CD4-positive, alpha-beta T cell (primary cell): ENCODE measurements at places on chromosomes 11 and 22. TPM values are rescaled to one million over a fixed set of nuclear protein-coding genes. Genes with fewer than 3 reads are reported as not detected.

- no peaks in the 10 kb centered on the region for H3K27me3 ChIP-seq
- no peak overlapping the region for H3K4me3 ChIP-seq
- no peak for DNase-seq
- no peak overlapping the region for H3K27ac ChIP-seq
- peaks cover 47% of the 10 kb centered on the region for H3K4me1 ChIP-seq
Observed at GRCh38 chr11:689625-690024, 5.4 kb downstream of the DEAF1 start.

- H3K36me3 ChIP-seq: peaks cover 25% of the 10 kb centered on the region
- peak overlapping the region; percentile 75 for H3K27ac ChIP-seq
- no peaks in the 10 kb centered on the region for H3K27me3 ChIP-seq
- peaks cover 56% of the 10 kb centered on the region for H3K4me1 ChIP-seq
- no peak for DNase-seq
Observed at GRCh38 chr11:66345316-66345649, 379 bp upstream of the BRMS1 start.

DNA sequence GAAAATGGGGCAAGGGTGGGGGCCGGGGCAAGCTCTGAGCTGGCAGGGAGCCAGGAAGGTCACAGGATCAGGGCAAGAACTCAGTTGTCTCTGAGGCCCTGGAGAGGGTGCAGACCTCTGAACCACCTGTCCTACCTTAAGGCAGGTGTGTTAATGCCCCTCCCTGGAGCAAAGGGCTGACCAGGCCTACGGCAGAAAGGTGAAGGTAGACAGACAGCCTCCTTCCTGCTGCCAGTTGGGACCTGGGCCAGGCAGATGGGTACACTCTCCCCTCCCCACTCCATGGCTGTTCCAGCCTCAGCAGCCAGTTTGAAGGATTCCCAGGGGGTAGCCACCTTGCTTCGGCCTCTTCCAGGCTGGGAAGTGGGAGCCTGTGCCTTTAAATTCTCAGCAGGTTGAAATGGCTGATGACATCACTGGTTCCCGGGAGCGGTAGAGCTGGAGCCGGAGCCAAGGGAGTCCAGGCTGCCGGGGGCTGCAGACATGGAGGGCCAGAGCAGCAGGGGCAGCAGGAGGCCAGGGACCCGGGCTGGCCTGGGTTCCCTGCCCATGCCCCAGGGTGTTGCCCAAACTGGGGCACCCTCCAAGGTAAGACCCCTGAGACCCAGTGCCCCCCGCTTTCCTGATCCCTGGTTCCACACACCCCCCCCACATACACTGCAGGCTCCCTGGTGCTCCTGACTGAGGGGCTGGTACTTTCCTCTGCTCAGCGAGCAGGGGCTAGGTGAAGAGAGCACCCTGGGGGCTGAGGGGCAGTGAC is at the start of gene INPP5J:
INPP5J (plus strand) TSS at position 435 of the 760 bp plus-strand sequence; CDS start at position 484, 49 bp downstream.
- H3K36me3 ChIP-seq: no peaks in the 10 kb centered on the region
- peaks cover 2% of the 10 kb centered on the region for H3K27me3 ChIP-seq
- H3K4me1 ChIP-seq: no peaks in the 10 kb centered on the region

DNA sequence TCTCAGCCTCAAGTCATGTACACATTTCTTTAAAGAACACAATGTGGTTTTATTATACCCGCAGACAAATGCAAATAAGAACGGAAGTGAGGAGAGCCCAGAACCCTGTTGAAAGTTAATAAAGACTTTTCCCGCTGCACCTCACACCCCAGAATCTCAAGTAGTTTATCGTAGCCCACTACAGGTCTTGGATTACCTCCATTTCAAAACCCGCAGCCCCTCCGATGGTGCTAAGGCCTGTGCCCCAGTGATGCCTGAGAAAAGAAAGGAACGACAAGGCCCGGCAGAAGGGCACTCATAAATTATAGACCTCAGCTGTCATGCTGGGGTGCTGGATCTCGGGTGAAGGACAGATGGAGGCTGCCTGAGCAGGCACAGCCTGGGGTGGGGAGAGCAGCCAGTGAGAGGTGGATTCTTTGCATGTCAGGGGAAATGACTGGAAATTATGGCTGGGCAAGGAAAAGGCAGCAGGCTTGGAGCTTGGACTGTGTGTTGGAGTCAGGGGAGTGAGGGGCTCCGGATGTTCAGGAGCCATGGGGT is 354.1 kb downstream of the NTM start:
- no peak overlapping the region for H3K4me3 ChIP-seq
- H3K4me1 ChIP-seq: no peaks in the 10 kb centered on the region
- H3K27me3 ChIP-seq: no peaks in the 10 kb centered on the region
- H3K27ac ChIP-seq: no peak overlapping the region
- DNase-seq: no peak

ANKK1 gene
- total RNA-seq: 1.6 TPM

KCNQ1 gene
- total RNA-seq: 33.1 TPM

MS4A6A gene
- total RNA-seq: 3.3 TPM

KBTBD4 gene
- 30.2 TPM for total RNA-seq

- H3K27me3 ChIP-seq: peaks cover 54% of the 10 kb centered on the region
- no peaks in the 10 kb centered on the region for H3K36me3 ChIP-seq
- peaks cover 21% of the 10 kb centered on the region for H3K4me1 ChIP-seq
- DNase-seq: no peak
- H3K27ac ChIP-seq: no peak overlapping the region
Observed at GRCh38 chr11:118147502-118147901, 5.1 kb downstream of the SCN4B start.

CDKN1C gene
- 2.5 TPM for total RNA-seq

- no peak overlapping the region for H3K27ac ChIP-seq
- no peak overlapping the region for H3K4me3 ChIP-seq
- peaks cover 43% of the 10 kb centered on the region for H3K27me3 ChIP-seq
Observed at GRCh38 chr11:129374993-129375750, 476 bp upstream of the BARX2 start.

DNA sequence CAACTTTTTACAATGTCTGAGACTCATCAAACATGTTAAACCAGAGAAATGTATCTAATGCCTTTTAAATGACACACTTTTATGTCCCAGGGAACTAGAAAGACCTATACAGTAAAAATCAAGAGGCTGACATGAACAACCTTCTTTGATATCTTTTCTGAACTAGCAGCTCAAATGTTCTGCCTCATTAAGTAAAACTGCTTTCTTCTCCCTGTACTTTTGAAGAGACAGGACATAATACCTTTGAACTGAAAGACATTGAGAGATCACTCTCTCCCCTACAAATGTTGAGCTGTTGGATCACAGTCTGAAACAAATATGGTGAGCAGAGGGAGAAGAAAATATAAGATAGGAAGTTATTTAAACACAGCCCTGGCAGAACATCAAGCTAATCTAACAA is 123.0 kb downstream of the FAM181B start:
- no peak for DNase-seq
- H3K27me3 ChIP-seq: no peaks in the 10 kb centered on the region
- H3K4me3 ChIP-seq: no peak overlapping the region

DNA sequence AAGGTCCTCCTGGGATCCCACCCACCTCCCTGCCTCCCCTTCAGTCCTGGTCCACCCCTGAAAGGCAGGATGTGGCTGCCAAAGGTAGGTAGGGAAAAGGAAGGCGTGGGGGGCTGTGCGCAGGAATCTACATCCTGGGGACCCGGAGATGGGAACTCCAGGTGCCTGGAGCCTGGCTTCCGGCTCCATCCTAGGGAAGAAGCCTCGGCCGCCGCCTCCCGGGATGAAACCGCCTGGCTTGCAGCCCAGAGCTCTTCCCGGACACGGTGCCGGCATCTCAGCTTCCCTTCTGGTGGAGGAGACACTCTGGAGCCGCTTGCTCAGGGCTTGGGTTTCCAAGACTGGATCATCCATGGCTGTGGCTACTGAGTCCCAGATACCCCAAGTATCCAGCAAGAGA is 33.3 kb upstream of the PDGFB start:
- H3K4me1 ChIP-seq: peaks cover 2% of the 10 kb centered on the region
- no peaks in the 10 kb centered on the region for H3K36me3 ChIP-seq
- no peak overlapping the region for H3K27ac ChIP-seq

GRCh38 chr11:119185981-119186634 is 833 bp downstream of the NHERF4 start:
- H3K27ac ChIP-seq: no peak overlapping the region
- H3K36me3 ChIP-seq: no peaks in the 10 kb centered on the region
- no peaks in the 10 kb centered on the region for H3K4me1 ChIP-seq
- DNase-seq: no peak
- no peaks in the 10 kb centered on the region for H3K27me3 ChIP-seq

GRCh38 chr11:44498089-44498871 is 67.2 kb upstream of the CD82 start:
- H3K27me3 ChIP-seq: peaks cover 3% of the 10 kb centered on the region
- no peak for DNase-seq
- no peaks in the 10 kb centered on the region for H3K36me3 ChIP-seq
- H3K4me1 ChIP-seq: no peaks in the 10 kb centered on the region
- no peak overlapping the region for H3K4me3 ChIP-seq

- H3K4me3 ChIP-seq: peak overlapping the region; percentile 92
- H3K4me1 ChIP-seq: peaks cover 75% of the 10 kb centered on the region
- H3K27ac ChIP-seq: peak overlapping the region; percentile 88
- no peak for DNase-seq
Observed at GRCh38 chr22:37607935-37608476, 628 bp upstream of the GGA1 start.

- peak overlapping the region; percentile 54 for H3K27ac ChIP-seq
- H3K4me3 ChIP-seq: peak overlapping the region; percentile 2
- peaks cover 8% of the 10 kb centered on the region for H3K36me3 ChIP-seq
- no peaks in the 10 kb centered on the region for H3K27me3 ChIP-seq
- peaks cover 22% of the 10 kb centered on the region for H3K4me1 ChIP-seq
Observed at GRCh38 chr11:75474878-75475766, 42.1 kb upstream of the KLHL35 start.

GRCh38 chr22:48702573-48703264 is 1125.0 kb downstream of the BRD1 start:
- H3K4me3 ChIP-seq: no peak overlapping the region
- H3K4me1 ChIP-seq: no peaks in the 10 kb centered on the region
- no peak for DNase-seq
- H3K27ac ChIP-seq: no peak overlapping the region

KCNJ11 gene
- not detected for total RNA-seq
